ENCODE measurements at places on chromosomes 1 and 21.

DNA sequence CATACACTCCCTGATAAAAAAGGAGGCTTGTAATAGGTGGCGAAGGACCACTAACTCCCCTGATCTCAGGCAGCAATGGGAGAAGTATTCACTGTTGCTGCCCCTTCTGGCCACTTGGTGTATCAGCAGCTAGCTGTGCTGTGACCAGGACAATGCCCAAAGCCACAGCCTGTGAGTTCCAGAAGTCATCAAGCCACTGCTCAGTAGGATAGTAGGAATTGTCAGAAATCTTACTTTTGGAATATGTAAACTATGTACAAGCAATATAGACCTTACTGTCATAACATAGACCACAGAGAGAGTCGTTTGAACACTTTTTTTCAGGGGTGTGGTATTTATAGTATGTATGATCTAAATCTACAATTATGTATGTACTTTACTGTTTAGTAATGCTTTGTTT is 248.3 kb upstream of the CAMK1G start:
- no peak for DNase-seq

DNA sequence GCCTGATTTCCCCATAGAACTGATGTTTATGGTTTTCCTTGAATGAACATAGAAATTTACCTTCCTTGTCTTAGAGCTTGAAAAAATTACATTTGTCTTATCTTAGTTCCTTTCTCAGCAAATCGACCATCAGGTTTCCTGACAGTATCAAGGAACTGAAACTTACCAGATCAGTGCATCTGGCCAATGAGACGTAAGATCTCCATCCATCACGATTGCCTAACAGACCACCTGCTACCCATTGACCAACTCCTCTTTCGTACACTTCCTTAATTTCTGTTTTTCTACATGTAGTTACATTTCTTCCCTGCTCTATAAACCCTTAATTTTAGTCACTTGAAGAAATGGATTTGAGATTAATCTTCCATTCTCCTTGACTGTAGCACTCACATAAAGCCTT is 57.4 kb upstream of the TMPRSS15 start:
- no peak for DNase-seq

- no peak for DNase-seq
Observed at GRCh38 chr1:36097693-36098585, 9.2 kb downstream of the ADPRS start.

GRCh38 chr1:37387854-37388253 is 86.5 kb upstream of the ZC3H12A start:
- DNase-seq, result no peak

DNA sequence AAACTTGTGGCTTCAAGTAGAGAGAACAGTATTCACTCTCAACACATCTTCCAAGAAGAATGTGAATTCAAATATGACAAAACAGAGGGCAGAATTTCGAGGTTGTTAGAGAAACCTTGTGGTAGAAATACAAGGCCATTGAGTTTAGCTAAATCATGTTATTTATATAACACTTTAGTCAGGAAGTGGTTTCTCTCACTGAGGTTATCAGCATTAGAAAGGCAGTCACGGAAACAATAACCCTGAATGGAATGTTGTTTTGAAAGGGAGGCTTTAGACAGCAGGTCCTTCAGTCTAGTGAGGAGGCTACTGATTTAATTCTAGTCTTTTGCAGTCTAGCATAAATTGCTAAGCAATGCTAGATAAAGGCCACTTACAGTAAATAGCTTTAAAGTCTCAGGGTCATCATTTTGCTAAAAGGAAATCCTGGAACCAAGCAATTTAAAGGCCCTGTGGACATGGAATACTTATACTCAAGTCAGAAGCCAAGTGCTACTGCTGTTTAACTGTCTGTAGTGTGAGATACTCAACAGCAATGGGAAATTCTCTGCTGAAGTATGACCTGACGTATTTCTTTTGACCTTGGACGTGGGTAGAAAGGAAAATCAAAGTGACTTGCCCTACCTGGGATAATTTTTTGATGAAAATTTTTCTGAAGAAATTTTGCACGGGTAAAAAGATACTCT is 89.0 kb upstream of the CHODL start:
- DNase-seq, result no peak

DNA sequence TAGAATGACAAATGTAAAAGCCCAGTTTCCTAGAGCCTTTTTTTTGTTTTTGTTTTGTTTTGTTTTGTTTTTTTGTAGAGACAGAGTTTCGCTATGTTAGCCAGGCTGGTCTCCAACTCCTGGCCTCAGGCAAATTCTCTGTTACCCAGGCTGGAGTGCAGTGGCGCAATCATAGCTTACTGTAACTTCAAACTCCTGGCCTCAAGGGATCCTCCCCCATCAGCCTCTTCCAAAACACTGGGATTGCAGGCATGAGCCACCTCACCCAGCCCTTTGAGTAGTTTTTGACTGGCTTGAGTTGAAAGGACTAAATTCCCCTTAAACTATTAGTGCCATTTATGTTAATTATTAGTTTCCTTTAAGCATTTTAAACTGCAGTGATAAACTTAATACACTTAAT is 28.8 kb upstream of the ZBTB18 start:
- no peak for DNase-seq

DNA sequence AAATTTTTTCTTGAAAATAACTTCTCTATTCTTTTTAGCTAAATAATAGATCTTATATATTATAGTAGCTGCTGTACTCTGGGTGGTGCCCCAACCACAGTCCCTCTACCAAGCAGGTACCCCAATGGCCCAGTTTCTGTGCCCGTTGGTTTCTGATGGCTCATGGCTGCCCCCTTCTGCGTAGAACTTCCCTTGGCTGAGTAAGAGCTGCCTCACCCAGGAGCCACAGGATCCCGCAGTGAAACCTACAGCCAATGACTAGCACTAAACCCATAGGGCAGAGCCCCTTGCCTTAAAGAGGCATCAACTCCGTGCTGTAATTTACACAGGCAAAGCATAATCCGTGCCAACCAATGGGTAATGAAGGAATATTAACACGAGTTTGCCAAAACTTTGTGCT is 247.5 kb downstream of the USH2A start:
- no peak for DNase-seq

GRCh38 chr1:173628888-173629287 is 6.2 kb upstream of the TEX50 start:
- no peak for DNase-seq

- DNase-seq, result no peak
Observed at GRCh38 chr1:55214212-55214933, 791 bp downstream of the USP24 start.

DNA sequence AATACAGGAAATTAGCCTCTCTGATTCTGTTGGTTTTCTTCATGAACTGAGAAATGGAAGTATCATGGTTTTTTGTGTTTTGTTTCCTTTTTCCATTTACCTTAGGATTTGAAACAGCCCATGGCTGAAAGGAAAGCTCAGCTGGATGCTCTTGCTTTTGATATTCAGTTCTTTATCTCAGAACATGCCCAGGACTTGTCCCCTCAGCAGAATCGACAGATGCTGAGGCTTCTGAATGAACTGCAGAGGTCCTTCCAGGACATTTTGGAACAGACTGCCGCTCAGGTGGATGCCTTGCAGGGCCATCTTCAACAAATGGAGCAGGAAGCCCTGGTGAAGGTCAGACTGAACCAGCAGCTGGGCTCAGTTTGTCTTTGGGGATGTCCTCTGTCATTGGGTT is 142.4 kb downstream of the MACF1 start:
- no peak for DNase-seq

DNA sequence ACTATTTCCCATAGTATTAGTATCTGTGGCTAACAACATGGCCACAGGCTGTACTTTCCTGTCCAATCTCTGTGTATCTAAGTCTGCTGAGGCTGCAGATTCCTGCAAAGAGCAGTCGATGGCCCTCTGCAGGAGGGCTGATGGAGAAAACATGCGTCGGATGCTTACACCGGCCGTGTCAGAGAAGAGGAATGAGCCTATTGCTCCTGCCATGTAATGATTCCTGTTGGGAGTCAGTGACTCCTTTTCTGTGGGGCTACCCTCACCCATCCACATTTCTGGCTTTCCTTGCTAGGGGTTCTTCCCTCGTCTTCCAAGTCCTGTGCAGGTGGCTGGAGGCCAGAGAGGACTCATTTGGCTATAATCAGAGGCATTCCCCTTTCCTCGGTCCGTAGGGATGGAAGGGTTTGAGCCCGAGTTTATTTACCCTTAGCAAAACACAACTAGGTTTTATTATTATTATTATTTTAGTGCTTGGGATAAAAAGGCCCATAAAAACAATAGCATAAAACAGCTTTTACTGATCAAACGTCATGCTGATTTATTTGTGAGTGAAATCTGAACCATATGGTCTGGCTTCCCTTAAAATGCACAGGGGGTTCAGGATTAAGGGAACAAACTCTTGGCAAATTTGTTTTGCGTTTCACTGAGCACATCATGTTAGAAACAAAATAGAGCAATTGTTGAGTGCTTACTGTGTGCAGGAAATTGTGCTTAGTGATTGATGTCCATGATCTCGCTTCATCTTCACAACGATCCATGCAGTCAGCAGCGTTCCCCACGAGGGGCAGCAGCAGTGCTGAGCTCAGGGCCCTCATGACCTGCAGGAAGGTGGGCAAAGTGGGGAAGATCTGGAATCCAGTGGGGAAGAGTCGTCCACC is 70.8 kb downstream of the KIF26B start:
- DNase-seq, result no peak

DNA sequence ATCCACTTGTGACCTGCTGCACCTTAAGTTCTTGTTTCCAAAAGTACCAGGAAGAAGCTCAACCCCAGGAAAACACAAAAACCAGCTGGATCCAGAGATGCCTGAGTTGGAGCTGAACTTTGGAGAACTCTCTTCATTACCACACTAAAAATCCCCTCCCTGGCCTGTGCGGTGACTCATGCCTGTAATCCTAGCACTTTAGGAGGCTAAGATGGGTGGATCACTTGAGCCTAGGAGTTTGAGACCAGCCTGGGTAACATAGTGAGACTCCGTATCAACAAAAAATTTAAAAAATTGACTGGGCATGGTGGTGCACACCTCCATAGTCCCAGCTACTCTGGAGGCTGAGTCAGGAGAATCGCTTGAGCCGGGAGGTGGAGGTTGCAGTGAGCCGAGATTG is 6.2 kb downstream of the MAP1LC3C start:
- no peak for DNase-seq

DNA sequence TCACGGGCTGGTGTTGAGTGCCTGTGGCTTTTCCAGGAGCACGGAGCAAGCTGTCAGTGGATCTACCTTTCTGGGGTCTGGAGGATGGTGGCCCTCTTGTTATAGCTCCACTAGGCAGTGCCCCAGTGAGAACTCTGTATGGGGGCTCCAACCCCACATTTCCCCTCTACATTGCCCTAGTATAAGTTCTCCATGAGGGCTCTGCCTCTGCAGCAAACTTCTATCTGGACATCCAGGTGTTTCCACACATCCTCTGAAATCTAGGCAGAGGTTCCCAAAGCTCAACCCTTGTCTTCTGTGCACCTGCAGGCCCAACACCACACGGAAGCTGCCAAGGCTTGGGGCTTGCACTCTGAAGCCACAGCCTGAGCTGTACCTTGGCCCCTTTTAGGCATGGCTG is 157.3 kb downstream of the MRPL39 start:
- no peak for DNase-seq

- DNase-seq, result no peak
Observed at GRCh38 chr1:226443033-226443432, 35.1 kb upstream of the PARP1 start.

- no peak for DNase-seq
Observed at GRCh38 chr1:227622739-227623475, 59.6 kb downstream of the ZNF678 start.

DNA sequence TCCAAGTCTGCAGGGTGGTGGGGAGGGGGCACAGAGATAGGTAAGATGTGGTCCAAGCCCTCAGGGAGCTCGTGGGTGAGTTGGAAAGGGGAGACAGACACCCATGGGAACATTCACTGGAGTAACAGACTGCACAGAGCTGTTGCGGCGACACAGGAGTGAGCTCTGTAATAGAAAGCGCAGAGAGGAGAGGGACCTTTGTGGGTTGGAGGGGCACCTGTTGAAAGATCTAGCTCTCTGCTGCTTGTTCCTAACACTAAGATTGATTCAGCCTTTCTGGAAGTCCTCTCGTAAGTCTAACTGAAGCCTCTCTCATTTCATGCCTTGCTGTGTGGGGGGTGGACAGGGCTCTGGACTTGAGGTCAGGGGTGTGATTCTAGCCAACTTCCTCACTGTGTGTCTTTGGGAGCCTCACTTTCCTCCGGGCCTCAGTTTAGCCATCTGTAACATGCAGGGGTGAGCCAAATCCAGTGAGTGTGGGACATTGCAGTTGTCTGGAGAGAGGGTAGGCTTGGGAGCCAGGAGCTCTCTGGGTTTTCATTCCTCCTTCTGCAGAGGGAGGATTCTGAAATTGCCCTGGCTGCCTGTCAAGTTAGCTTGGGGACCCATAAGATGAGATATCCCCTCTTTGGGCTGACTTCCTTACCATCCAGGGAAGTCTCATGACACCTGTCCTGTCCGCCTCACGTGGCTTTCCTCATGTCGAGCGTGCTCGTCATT is 2.0 kb upstream of the ACOT11 start:
- DNase-seq, result no peak

- DNase-seq, result no peak
Observed at GRCh38 chr1:75023005-75023404, 111.2 kb upstream of the LHX8 start.

- DNase-seq, result peak; percentile 29
Observed at GRCh38 chr1:229027622-229028182, 243.2 kb upstream of the RAB4A start.

- DNase-seq, result no peak
Observed at GRCh38 chr21:34260277-34261008, 103.4 kb upstream of the KCNE2 start.

DNA sequence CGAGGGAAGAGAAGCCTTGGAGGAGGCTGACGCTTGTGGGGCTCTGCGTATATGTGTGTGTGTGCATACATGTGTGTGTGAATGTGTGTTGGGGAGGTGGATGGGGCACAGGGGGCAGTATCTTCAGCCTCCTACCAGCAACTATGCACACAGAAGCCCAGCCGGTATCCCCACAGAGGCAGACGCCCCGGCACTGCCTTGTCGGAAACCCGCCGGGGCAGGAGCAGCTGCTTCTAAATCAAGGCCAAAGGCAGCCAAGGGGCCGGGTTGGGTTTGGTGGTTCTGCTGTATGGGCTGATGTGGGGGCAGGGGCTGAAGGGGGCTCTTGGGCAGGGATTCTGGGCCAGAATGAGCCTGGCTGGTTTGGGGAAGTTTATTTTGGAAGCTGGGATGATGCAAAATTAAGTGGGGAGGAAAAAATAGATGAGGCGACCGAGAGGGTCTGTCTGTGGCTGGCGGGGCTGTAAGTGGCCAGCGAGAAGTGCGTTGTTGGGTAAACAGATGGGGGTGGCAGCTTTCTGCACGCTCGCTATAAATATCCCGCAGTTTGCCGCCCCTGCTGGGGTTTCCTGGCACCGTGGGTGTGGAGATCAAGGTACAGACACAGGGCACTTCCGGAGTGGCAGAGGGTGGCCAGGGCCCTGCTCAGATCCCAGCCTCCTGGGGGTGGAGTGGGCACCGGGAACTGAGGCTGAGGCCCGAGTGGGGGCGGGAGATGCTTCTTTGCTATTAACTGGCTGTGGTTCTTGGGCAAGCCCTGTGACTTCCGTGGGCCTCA is 11.0 kb upstream of the WNT4 start:
- DNase-seq, result no peak

DNA sequence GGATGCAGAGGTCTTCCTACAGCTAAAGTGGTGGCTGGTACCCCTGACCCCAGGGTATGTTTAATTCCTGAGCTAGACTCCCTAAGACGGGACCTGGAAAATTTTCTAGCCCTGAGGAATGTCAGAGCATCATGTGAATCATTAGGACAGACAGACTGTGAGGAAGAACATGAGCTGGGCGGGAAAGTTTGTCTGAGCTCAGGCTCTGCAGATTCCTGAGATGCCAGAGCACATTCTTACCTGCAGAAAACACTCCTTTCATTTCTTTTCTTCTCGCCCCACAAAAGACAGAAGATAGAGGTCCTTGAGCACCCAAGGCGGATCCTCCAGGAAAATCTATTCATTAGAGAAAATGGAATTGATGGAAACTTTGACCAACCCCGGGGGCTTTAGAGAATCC is 6.5 kb downstream of the CAPN2 start:
- DNase-seq, result no peak
